ENCODE measurements at places on chromosomes 6 and 20.

GRCh38 chr6:70985156-70985555, 28.3 kb upstream of the B3GAT2 start:
- H3K36me3 ChIP-seq, result no peaks in the 10 kb centered on the region
- H3K4me1 ChIP-seq, result no peaks in the 10 kb centered on the region
- DNase-seq, result no peak
- no peak overlapping the region for H3K4me3 ChIP-seq

GRCh38 chr20:35260426-35260825, 17.5 kb downstream of the MMP24OS start:
- H3K27me3 ChIP-seq, result no peaks in the 10 kb centered on the region
- H3K4me3 ChIP-seq, result no peak overlapping the region
- peak overlapping the region; percentile 86 for H3K27ac ChIP-seq
- no peak for DNase-seq

DNA sequence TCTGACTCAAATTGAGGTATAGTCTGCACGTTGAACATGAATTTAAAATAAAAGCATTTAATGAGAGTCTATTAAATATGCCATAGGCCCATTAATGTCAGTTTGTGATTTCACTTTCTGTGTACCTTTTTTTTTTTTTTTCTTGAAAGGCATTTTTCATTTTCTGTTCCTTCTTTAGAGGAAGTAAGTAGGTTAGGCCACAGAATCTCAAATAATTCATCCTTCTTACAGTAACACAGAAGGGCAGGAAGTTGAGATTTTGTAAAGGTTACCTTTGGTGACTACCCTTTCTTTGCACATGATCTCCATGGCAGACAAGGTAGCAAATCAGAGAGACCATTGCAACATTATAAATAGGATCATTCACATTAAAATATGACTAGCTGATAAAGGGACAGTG, 9.6 kb downstream of the L3MBTL3 start:
- H3K36me3 ChIP-seq, result no peaks in the 10 kb centered on the region
- no peak for DNase-seq
- peaks cover 2% of the 10 kb centered on the region for H3K4me1 ChIP-seq
- no peak overlapping the region for H3K27ac ChIP-seq
- no peak overlapping the region for H3K4me3 ChIP-seq

- H3K4me1 ChIP-seq, result peaks cover 3% of the 10 kb centered on the region
- no peak for DNase-seq
- no peak overlapping the region for H3K4me3 ChIP-seq
- peaks cover 10% of the 10 kb centered on the region for H3K27me3 ChIP-seq
- peak overlapping the region; percentile 90 for H3K27ac ChIP-seq
- H3K36me3 ChIP-seq, result no peaks in the 10 kb centered on the region
Observed at GRCh38 chr6:87074101-87074621, 20.7 kb downstream of the CGA start.

DNA sequence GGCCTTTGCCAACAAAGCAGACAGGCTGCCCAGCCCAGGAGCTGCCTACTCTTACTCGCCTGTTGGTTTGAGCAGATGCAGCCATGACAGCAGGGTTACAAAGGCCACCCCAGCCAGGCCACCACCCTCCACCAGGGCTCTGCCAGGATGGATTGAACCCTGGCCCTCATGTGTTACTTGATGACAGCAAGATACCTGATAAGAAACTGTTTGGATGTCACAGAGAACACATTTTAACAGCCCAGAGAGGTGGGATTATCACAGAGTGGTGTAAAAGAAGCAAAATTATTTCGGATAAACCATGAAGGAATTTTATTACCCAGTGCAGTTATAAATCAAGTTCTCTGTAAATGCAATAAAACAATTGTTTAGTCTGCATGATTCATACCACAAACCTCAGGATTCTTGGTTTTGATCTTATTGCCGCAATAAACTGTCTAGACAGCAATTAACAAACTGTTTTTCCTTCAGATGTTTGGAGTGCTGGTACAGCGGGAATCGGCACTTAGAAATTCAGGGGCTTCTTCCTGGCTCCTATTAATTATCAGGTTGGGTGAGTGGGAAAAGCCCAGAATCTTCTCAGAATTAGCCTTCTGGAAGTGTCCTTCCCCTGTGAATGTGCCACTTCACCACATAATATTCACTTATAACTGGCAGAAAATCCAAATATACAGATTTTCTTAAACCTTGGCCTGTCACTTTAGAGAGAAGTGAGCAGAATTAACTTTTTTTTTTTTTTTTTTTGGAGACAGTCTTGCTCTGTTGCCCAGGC, 58.0 kb upstream of the SALL4 start:
- H3K27ac ChIP-seq, result no peak overlapping the region
- peaks cover 8% of the 10 kb centered on the region for H3K4me1 ChIP-seq
- no peak overlapping the region for H3K4me3 ChIP-seq
- H3K36me3 ChIP-seq, result no peaks in the 10 kb centered on the region
- DNase-seq, result peak; percentile 83

DNA sequence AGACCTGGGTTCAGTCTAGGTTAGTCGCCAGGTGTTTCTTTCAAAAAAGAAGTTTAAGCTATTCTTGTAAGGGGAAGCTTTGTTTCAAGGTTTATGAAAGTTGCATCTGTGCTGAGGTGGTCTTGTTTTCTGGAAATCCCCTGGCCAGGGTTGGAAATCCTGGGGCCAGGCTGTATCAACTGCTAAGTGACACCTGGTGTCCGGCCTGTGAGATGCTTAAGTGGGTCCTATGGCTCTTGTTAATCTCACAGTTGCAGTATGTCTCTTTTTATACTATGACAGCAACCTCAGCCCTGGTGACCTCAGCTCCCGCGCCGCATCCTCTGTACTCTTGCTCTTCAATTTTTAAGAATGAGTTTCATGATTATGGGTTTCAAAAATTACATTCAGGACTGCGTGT, 72.0 kb downstream of the CHMP4B start:
- DNase-seq, result no peak
- H3K36me3 ChIP-seq, result no peaks in the 10 kb centered on the region
- peaks cover 22% of the 10 kb centered on the region for H3K27me3 ChIP-seq
- H3K27ac ChIP-seq, result no peak overlapping the region
- no peak overlapping the region for H3K4me3 ChIP-seq

DNA sequence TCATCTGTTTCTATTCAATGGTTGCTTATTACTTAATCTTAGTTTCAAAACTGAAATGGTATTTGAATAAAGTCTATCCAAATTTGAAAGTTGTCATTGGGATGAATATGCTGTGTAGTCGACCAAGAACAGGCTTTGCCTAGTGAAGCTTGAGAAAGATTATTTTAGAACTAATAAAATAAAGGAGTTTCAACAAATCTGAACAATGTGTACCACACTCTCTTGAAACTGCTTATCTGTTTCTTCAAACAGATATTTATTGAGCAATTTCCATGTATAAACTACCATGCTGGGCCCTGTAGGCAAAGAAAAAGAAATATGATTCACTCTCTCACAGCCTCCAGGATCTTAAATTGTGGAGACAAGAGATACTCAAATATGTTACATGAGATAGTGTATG, 174.4 kb downstream of the OGFRL1 start:
- H3K4me1 ChIP-seq, result no peaks in the 10 kb centered on the region
- no peak for DNase-seq
- H3K36me3 ChIP-seq, result no peaks in the 10 kb centered on the region
- no peak overlapping the region for H3K27ac ChIP-seq
- H3K27me3 ChIP-seq, result no peaks in the 10 kb centered on the region
- H3K4me3 ChIP-seq, result no peak overlapping the region

DNA sequence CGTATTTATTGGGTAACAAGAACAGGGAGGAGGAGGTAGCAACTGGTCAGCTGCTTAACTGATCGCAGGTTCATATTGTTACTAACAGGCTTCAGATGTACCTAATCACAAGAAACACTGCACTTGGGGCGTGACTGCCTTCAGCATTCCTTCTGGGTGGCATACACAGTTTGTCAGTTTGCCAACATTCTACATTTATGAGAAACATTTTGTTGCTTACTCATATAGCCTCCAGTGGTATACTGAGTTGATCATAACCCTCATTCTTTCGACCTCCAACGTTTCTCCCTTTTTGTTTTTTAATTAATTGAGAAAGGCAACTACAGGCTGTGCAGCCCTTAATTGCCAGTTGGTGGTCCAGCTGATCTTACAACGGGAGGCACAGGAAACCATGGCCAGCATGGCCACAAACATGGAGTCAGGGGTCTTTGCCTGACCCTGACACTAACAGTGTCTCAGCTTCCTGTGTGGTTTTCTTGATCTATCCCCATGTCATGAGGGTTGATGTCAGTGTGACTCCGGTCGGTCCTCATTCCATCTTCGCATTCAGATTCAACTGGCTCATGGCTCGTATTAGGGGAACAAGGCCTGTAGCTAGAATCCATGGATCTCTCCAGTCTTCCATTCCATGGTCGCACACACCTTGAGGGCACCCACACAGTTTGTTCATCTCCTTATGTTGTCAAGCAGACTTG, 9.4 kb downstream of the EPB41L2 start:
- H3K27ac ChIP-seq, result no peak overlapping the region
- no peak overlapping the region for H3K4me3 ChIP-seq
- no peak for DNase-seq
- H3K4me1 ChIP-seq, result no peaks in the 10 kb centered on the region
- peaks cover 8% of the 10 kb centered on the region for H3K36me3 ChIP-seq

- DNase-seq, result no peak
- no peak within 1 kb of the TSS for H3K4me3 ChIP-seq
- H3K4me1 ChIP-seq, result no peaks in the 10 kb centered on the region
- H3K27me3 ChIP-seq, result peaks cover 3% of the 10 kb centered on the region
- H3K36me3 ChIP-seq, result no peaks in the 10 kb centered on the region
Observed at GRCh38 chr6:27911956-27912446, at the start of gene OR2B2. TSS of gene OR2B2 (minus strand) at chr6:27912396. CDS start at chr6:27912319, 77 bp downstream.

- no peak overlapping the region for H3K4me3 ChIP-seq
- peaks cover 5% of the 10 kb centered on the region for H3K4me1 ChIP-seq
- H3K27ac ChIP-seq, result no peak overlapping the region
Observed at GRCh38 chr6:75135450-75135849, 70.4 kb downstream of the COL12A1 start.

- peaks cover 58% of the 10 kb centered on the region for H3K4me1 ChIP-seq
- no peaks in the 10 kb centered on the region for H3K36me3 ChIP-seq
- H3K27ac ChIP-seq, result no peak overlapping the region
- peaks cover 72% of the 10 kb centered on the region for H3K27me3 ChIP-seq
Observed at GRCh38 chr6:33748841-33749240, 2.1 kb upstream of the IP6K3 start.

GRCh38 chr6:13998356-13998755, 73.6 kb downstream of the RNF182 start:
- no peak overlapping the region for H3K27ac ChIP-seq
- H3K4me3 ChIP-seq, result no peak overlapping the region
- DNase-seq, result no peak
- no peaks in the 10 kb centered on the region for H3K27me3 ChIP-seq
- H3K36me3 ChIP-seq, result no peaks in the 10 kb centered on the region

All from mesenchymal stem cell (in vitro differentiated cells and primary cell).